Caki2 (cell line): ENCODE measurements at places on chromosomes 1 and 21. TPM values are rescaled to one million over a fixed set of nuclear protein-coding genes. Genes with fewer than 3 reads are reported as not detected.

DNA sequence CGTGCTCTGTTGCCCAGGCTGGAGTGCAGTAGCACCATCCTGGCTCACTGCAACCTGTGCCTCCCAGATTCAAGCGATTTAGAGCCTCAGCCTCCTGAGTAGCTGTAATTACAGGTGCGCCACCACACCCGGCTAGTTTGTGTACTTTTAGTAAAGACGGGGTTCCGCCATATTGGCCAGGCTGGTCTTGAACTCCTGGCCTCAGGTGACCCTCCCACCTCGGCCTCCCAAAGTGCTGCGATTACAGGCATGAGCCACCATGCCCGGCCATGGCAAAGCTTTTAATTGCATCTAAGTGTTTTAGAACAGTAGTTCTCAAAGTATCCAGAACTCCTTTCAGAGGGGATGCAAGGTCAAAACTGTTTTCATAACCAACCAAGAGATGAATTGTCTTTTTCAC, 25.1 kb upstream of the IFNGR2 start:
- DNase-seq, result no peak

DNA sequence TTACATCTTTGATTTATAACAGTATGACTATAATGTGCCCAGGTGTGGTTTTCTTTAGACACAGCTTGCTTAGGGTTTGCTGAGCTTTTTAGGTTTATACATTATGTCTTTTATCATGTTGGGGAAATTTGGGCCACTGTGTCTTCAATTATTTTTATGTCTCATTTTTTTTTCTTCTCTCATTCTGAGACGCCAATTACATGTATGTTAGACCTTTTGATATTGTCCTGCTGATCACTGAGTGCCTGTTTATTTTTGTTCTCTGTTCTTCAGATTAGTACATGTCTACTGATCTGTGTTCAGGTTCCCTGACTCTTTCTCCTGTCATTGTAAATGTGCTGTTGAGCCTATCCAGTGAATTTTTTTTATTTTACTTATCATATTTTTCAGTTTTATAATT, 36.1 kb downstream of the TNNT2 start:
- DNase-seq, result no peak

DNA sequence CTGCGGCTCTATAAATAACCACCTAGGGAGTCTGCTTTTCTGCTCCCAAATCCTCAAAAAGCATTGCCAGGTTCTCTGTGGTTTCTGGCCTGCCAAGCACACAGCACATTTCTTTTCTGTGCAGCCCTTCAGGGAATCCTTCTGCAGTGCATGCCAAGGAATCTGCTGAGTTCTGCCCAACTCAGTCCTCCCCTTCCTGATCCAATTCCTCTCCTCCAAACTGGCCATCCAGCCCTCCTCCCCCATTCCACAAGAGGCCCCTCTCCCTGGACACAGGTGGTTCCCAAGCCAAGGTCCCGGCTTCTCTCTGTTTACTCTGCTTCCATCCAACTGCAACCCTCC, 61.8 kb downstream of the HIVEP3 start:
- DNase-seq, result no peak

The GUCA2A gene
- not detected in 2 replicates for total RNA-seq

DNA sequence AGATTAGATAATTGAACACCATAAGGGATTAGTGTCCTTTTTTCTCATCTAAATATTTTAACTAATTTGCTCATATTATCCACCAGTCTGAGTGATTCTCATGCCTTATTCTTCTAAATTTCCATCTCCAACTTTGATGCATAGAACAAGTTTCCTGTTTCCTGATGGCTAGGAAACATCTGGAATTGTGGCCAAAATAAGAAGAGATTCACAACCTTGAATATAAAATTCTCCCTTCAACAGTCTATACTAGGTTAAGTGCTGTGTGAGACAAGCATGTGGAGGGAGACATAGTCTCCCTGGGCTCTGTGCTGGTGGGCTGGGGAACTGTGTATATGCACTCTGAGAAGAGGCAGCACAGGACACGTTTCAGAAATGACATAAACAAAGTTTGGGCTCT, 21.6 kb upstream of the ROR1 start:
- no peak for DNase-seq

DNA sequence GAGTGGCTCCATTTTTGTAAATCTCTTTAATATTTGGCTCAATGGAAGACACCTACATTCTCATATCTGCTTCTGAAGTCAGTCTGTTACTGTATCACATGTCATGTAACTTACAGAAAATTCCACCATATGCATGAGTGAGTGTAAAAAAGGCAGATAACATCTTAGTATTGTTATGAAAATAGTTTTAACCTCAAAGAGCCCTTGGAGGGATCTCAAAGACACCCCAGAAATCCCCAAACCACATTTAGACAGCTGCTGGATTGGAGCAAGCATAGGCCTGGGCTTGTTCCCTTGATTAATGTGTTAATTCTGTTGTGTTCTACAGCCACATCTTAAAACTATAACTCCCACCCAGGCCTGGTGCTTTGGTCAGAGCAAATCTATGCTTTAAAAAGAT, 16.9 kb downstream of the MACO1 start:
- no peak for DNase-seq

DNA sequence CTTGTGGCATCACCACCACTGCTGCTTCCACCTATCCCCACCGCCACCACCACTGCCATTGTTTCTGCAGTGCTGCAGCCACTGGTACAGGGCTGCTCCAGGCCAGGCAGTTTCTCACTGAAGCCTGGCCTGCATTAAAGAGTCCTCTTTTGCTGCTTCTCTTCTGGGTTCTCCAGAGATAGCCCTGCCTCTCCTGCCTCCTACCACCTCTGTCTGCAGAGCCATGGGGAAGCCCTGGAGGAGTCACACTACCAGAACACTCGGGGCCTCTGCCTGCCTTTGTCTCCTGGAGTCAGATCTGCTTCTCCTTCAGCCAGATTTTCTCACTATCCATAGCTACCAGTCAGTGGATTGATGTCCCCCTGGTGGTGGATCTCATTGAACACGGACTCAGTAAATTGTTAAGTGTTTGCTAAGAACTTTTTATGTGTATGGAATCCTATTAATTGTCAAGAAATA, 37.7 kb upstream of the DDAH1 start:
- DNase-seq, result peak; percentile 26

The UBIAD1 gene
- 4.0 and 8.5 TPM in 2 replicates for total RNA-seq

GRCh38 chr1:17335821-17336710, 28.1 kb downstream of the PADI4 start:
- DNase-seq, result peak; percentile 34

DNA sequence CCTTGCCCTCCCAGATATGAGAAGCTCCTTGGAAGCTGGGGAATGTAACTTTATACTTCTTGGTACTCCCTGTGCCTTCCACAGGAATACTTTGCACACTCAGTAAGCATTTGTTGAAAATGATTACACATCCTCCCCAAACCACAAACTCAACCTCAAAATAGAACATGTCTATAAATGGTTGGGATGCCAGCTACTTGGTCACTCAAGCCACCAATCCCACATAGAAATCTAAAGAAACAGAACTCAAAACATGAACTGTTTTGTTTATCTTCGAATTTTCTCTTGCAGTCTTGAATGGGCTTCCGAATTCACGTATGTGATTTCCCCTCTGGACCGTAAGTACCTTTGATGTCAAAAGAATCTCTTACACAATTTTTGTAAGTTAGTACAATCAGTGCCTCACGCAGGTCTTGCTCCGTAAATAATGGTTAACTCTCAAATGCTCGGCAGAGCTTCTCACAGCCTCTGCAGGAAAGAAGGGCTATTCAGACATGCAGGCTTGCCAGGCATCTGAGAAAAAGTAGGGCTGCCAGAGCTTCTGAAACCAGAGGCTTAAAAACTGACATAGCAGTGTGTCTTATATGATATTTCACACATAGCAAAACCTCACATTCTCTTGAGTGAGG, 26.9 kb downstream of the SORT1 start:
- no peak for DNase-seq

GRCh38 chr21:42332557-42333317, 17.5 kb upstream of the TFF3 start:
- no peak for DNase-seq

The PRCC gene
- 29.4 and 50.9 TPM in 2 replicates for total RNA-seq

DNA sequence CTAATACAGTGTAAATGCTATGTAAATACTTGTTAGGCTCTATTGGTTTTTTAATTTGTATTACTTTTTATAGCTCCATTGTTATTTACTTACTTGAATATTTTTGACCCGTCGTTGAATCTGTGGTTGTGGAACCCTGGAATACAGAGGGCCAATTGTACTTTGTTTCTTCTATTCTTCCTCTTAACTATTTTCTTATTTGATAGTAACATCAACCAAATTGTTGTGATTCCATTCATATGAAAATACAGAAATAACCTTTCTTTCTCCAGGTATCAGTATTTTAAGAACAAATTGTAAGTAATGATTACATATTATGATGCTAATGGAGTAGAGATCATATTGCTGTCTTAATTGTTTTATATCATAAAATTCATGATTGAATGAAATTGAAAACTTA, 73.7 kb downstream of the FNBP1L start:
- no peak for DNase-seq
